NB4 (cell line): ENCODE measurements at places on chromosomes 7 and 10.

DNA sequence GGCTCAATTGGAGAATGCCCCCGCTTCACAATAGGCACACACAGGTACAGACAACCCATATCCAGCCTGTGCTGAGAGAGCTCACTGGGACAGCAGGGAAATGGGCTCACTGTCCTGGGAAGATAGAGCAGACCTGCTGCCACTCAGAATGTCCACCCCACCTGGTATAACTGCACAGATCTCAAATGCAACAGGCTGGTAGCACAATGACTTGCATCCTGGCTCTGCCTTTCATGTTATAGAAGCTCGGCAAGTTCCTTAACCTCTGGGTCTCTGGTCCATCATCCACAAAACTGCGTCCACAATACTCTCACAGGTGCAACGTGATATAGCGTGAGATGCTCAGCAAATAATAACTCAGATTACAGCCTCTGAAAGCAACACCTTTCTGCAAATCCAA, 295.4 kb downstream of the GRID1 start:
- no peak for DNase-seq

DNA sequence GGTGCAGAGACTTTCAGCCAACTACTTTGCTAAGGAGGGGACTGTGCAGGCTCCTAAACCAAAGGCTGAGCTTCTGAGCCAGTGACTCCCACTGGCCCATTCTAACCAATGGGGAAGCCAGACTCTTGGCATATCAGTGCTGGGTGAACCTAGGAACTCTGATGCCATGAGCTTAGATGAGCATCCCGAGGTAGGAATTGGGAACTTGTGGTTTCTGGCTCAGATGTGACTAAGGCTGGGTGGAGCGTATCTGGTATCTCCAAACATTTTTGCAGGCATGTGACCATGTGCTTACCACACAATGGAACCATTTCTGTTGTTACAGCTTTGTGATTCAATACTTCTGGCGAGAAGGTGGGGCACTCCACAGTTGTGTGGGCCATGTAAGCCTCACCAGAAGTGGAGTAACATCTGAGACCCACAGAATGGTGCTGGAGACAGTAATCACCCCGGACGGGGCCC, 2.5 kb upstream of the AVPI1 start:
- peak; percentile 58 for DNase-seq

GRCh38 chr10:83572036-83572435, 567.3 kb upstream of the GHITM start:
- peak; percentile 8 for DNase-seq

GRCh38 chr10:112958275-112958995, 8.4 kb downstream of the TCF7L2 start:
- DNase-seq, result no peak

- no peak for DNase-seq
These were observed 20.8 kb upstream of the SDHAF3 start for GRCh38 chr7:97096661-97097060.

- peak; percentile 59 for DNase-seq
These were observed 19.8 kb downstream of the ERCC6 start for GRCh38 chr10:49518982-49519578.

DNA sequence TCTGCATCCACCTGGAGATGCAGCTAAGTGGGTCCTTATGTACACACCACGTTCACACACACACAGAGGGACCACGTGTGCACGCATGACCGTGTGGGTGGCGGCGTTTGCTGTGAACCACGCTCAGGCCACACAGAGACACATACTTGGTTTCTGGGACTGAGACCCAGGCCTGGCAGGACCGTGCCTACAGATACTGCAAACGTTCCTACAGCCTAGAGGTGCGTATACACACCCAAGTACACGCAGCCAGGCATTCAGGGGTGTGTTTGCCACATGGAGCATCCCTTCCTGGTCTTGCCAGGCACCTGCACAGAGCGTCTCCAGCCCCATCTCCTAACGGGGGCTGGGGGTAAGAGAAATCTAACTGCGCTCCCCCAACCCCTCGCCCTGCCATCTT, 49.0 kb upstream of the GTF2IRD1 start:
- no peak for DNase-seq

- no peak for DNase-seq
These were observed 866.3 kb downstream of the ANKRD7 start for GRCh38 chr7:119090851-119091250.

DNA sequence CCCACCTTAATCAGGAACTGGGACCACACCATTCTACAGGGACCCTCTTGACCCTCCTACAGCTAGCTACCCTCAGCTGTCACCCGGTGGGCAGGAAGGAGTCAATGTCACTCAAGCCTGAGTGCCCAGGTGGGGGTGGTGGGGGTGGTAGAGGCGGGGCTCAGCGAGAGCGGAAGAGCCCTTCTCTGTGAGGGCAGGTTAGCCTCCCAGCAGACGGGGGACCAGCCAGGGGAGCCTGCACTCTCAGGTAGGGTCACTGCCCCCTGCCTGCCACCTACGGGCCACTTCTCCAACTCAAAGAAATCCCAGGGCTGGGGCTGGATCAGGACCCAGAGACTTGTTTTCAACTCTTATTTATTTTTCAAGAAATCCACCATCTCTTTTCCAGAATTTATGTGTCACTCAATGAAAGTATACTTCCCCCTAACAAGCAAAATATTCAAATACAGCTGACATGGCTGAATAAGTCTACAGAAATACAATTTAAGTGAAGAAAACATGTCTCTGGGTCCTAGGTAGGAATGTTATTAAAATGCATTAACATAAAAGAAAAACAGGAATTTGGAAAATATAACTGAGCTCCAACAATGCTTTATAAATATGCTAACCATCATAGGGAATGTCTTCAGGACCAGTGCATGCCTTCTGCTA, 63.4 kb upstream of the DDC start:
- DNase-seq, result no peak
